Cortex of kidney (tissue), 1 donor: ENCODE measurements at places on chromosomes 12 and 14.

GRCh38 chr14:23409966-23410635 lies 2.0 kb upstream of the MYH6 start:
- no peak for DNase-seq

GRCh38 chr12:66203820-66204219 lies 14.8 kb downstream of the IRAK3 start:
- no peak for DNase-seq

- no peak for DNase-seq
These were observed 115.0 kb upstream of the EVL start for GRCh38 chr14:99950181-99950580.

- DNase-seq, result no peak
These were observed 21.3 kb upstream of the OASL start for GRCh38 chr12:121060149-121061001.

- no peak for DNase-seq
These were observed 454.8 kb downstream of the AEBP2 start for GRCh38 chr12:19894050-19894449.

GRCh38 chr12:76032043-76032981 lies 736 bp upstream of the PHLDA1 start:
- DNase-seq, result no peak

- no peak for DNase-seq
These were observed 166.6 kb upstream of the CCDC198 start for GRCh38 chr14:57660208-57660607.

DNA sequence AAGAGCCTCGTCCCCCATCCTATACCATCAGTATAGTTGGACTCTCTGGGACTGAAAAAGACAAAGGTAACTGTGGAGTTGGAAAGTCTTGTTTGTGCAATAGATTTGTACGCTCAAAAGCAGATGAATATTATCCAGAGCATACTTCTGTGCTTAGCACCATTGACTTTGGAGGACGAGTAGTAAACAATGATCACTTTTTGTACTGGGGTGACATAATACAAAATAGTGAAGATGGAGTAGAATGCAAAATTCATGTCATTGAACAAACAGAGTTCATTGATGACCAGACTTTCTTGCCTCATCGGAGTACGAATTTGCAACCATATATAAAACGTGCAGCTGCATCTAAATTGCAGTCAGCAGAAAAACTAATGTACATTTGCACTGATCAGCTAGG lies 13.6 kb downstream of the ARHGAP5 start:
- DNase-seq, result no peak

- DNase-seq, result no peak
These were observed 48.7 kb downstream of the DLK1 start for GRCh38 chr14:100775351-100775830.

DNA sequence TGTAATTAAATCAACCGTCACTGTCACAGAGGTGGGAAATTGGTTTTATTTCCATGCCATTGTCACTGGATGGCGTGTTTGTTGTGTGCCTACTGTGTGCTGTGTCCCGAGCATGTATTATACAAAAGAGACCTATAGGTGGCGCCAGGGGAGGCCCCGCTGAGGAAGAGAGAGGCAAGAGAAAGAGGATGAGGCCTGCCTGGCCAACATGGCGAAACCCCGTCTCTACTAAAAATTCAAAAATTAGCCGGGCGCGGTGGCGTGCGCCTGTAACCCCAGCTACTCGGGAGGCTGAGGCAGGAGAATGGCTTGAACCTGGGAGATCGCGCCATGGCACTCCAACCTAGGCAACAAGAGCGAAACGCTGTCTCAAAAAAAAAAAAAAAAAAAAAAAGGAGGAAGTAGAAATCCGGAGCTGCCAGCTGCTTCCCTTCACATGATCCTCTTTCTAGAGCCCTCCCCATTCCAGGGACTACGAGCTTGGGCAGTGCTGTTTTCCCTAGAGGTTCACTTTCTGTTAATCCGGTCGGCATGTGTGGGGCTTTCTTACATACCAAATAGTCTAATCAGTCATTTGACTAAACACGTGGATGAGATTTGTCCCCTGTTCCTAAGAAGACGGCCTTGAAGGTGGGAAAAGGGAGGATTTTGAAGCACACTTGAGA lies 6.4 kb upstream of the CCDC175 start:
- DNase-seq, result no peak

DNA sequence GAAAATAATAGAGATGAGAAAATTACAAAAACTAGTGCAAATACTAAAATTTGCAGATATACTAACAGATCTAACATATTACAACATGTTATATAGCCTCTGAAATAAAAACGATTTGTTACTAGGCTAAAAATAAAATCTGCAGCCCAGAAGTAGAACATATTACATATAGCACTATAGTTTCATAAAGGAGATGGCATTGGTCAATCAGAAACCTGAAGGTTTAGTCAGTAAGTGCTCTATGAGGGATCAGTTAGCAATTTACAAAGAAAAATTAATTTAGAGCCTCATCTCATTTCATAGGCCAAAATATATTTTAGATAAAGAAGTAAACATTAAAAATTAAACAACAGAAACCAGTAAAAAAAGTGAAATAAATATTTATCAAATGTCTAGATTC lies 41.0 kb downstream of the IFNG-AS1 start:
- no peak for DNase-seq

DNA sequence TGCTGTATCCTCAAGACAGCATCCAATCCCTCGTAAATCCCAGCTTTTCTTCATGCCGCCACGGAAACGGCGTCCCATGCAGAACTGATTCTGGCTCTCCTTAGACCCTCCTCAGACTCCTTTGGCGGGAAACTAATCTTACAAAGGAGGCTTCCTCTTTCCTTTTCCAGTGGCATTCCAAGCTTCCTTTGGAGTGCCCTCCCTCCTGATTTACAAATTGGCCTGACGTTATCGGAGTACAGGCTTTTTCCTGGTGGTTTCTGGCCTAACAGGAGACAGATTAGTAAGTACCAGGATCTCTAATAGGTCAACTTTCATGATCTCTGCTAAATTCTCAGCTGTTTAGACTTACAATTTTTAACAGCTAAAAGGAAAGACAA lies 1.3 kb upstream of the ZDHHC17 start:
- DNase-seq, result no peak
